ENCODE measurements at places on chromosomes 7 and 10. TPM values are rescaled to one million over a fixed set of nuclear protein-coding genes. Genes with fewer than 3 reads are reported as not detected.

DNA sequence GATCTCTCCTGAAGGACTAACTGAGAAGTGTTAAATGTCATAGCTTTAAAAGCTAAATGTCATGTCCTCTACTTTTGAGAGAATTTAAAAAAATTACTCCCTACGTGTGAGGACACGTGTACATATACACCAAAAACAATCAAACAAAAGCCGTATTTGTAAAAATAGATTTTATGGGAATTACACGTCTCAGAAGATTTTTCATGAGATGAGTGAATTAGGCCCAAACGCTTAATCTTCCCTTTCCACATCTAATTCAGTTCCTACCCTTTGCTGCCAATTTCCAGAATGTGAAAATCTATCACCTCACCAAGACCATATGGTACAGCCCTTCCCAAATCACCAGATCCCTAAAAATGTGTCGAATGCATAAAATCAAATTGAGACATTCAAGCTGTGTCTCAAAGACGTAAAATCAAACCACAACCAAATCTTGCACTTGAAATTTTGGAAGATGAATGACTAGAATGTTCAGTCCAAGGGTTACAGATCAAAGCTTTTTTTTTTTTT is 1.0 kb upstream of the CTTNBP2 start:
- no peak for DNase-seq

- DNase-seq: no peak
Observed at GRCh38 chr7:50147951-50148808, 55.1 kb upstream of the ZPBP start.

DNA sequence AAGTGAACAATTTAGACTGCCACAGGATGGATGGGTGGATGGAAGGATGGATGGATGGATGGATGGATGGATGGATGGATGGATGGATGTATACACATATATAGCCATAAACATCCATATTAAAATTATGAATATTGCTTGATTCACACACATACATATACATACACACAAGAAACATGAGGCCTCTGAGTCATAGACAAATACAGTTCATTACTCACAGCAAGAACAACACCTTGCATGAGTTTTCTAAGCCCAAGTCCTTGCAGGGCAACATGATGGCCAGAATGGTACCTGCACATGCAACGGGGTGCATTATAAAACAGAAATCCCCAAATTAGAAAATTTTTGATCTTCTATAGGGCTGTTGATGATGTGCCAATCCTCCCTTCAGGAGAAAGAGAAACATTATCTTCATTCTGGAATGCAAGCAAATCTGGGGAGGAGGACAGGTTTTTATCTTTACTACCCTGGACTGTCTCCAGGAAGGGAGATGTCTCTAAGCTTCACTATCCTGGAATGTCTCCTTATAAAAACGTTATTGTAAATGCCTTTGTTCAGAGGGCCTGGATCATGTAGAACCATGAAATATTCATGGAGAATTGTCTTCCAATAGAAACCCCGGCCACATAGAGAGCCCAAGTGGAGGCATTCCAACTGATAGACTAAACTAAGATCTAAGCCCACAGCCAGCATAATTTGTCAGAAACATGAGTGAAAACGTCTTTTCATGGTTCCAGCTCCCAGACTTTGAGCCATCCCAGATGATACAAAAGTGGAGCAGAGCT is 238.6 kb upstream of the LRRN3 start:
- DNase-seq: no peak

DNA sequence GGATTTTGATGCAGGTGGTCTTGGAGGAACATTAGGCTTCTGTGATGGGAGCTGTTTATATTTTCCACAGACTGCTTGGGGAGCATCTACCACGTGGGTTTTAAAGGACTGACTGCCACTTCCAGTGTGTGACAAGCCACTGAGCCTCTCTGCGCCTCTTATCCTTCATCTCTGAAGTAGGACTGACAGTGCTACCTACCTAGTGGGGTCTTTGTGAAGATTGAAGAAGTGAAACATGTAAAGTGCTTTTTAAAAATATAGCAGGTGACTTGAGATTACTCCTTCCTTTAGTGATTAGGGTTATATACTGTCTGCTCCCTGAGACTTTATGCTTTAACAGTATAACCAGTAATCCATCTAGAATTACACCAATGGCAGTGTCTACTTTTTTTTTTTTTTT is 29.9 kb downstream of the NKX2-3 start:
- DNase-seq: no peak

GRCh38 chr7:48389977-48390376 is 218.7 kb downstream of the ABCA13 start:
- DNase-seq: peak; percentile 35

The WNT16 gene
- total RNA-seq: not detected

The JAZF1 gene
- 20.1 TPM for total RNA-seq

The NFE2L3 gene
- 49.0 TPM for total RNA-seq

The CPA2 gene
- not detected for total RNA-seq

The WASHC2A gene
- total RNA-seq: 41.2 TPM
